ENCODE measurements at places on chromosomes 6 and 20.

DNA sequence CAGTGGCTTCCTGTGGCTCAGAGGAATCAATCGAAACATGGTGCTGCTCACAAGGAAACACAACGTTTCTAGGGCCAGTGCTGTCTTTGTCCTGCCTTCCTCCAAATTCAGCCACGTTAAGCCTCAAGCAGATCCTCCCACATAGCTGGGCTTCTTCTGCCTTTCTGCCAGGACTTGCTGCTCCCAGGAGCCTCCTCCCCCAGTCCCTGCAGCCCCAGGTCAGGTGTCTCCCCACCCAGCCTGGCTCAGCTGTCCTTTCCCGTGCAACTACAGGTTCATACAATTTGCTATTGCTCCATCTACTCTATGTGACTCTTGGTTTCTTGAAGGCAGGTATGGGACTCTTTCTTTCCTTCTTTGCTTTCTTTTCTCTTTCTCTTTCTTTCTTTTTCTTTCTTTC is 215.3 kb upstream of the RNF24 start:
- no peak for DNase-seq

- no peak for DNase-seq
Measured at GRCh38 chr6:4948781-4949450, 54.9 kb downstream of the RPP40 start.

- no peak for DNase-seq
Measured at GRCh38 chr6:143333081-143333480, 117.4 kb downstream of the ADAT2 start.

GRCh38 chr6:83976871-83977270 is 56.7 kb upstream of the MRAP2 start:
- no peak for DNase-seq

- DNase-seq, result no peak
Measured at GRCh38 chr20:22371843-22372242, 212.5 kb downstream of the FOXA2 start.

DNA sequence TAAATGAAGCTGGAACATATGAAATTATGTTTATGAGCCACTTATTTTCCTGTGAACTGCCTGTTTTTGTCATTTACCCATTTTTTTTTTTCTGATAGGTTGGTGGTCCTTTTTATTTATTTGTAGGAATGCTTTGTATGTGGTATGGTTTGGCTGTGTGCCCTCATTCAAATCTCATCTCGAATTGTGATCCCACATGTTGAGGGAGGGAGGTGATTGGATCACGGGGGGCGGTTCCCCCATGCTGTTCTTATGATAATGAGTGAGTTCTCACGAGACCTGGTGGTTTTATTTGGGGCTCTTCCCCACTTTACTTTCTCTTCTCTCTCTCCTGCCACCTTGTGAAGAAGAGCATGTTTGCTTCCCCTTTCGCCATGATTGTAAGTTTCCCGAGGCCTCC is 77.3 kb downstream of the CDH26 start:
- no peak for DNase-seq

Measured in NCI-H1417 treated with DMSO at 0.1 percent for 48 hours (cell line).